ENCODE measurements at places on chromosomes 4 and X. TPM values are rescaled to one million over a fixed set of nuclear protein-coding genes. Genes with fewer than 3 reads are reported as not detected.
A peak's percentile ranks its signal among the peaks of the same experiment; 100 is the strongest.

Gene CYLC1
- not detected for total RNA-seq

Gene ODAPH
- not detected for total RNA-seq

- peak; percentile 70 for DNase-seq
Measured at GRCh38 chr4:1403177-1403583, 3.1 kb downstream of the NKX1-1 start.

DNA sequence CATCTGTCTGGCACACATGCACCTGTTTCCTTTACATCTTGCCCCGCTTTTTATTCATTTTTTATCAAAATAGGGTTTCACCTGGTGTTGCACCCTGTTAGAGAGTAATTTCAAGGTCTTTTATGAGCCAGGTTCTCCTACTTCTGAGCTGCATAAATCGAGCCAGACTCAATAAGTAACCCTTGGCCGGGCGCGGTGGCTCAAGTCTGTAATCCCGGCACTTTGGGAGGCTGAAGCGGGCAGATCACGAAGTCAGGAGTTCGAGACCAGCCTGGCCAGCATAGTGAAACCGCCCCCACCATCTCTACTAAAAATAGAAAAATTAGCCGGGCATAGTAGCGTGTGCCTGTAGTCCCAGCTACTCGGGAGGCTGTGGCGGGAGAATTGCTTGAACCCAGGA lies 1.0 kb upstream of the PPP2R3B start:
- peak; percentile 53 for DNase-seq

Gene MAGEA1
- not detected for total RNA-seq

GRCh38 chrX:44568196-44568595 lies 25.5 kb upstream of the FUNDC1 start:
- DNase-seq = no peak

Gene RPL39
- total RNA-seq = 1,909 TPM

Gene HPGD
- total RNA-seq = 1.2 TPM

Gene EFNB1
- 11.3 TPM for total RNA-seq

- no peak for DNase-seq
Measured at GRCh38 chrX:138026211-138026610, 460.3 kb downstream of the ZIC3 start.

GRCh38 chr4:3404546-3404945 lies 37.2 kb upstream of the HGFAC start:
- no peak for DNase-seq

DNA sequence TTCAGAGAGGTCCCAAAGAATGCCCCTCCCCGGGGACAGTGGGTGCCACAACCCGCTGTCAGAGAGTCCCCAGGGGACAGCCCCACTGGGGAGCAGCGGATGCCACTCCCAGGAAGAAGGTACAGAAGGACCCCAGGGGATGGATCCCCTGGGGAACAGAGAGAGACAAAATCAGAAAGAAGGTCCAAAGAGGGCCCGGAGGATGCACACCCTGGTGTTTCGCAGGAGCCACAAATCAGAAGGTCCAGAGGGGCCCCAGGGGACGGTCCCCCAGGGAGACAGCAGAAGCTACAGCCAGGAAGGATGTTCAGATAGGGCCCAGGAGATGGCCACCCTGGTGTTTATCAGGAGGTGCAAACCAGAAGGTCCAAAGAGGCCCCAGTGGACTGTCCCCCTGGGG lies 1.4 kb downstream of the TEX13D start:
- no peak for DNase-seq

Gene GPR119
- not detected for total RNA-seq

Gene HERC5
- total RNA-seq = 10.4 TPM

- no peak for DNase-seq
Measured at GRCh38 chr4:158914218-158914617, 145.4 kb downstream of the FNIP2 start.

Gene TECRL
- total RNA-seq = not detected

Gene AKAP4
- total RNA-seq = not detected

DNA sequence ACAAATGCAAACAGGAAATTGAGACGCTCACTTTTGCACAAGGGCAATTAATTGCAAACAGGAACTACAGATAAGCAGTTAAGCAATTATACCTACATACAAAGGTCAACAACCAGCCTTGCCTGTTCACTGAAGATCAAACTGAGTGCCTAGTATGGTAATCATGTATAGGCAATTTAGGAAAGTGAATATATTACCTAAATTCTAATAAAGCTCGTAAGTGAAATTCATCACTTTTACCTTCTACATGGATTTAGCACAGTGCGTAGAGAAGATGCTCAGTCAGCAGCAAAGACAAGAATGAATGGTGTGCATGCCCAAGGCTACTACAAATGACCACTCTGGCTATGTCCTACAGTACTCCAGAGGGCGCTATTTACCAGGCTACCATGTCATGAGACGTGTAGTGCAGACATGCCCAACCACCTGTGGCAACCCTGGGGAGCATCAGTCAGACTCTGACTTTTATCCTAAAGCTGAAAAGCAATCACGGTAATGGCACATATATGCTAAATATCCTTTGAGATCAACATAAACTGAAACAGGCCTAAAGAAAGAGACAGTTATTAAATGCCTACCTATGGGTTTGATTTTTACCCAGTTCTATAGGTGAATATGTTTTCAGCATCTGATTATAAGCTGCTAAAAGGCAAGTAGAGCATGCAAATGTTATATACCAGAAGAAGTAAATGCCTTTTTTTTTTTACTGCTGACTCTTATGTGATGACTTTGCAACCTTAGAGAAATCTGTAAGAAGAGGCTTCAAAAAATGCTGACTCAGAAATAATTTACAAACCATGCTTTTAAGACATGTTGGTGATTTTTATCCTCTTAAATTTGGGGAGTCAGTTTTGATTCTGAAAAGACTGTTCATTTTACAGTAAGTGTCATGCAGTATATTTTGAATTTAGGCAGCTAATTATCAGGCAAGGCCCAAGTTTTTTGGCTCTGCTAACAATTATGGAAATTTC lies 178.0 kb downstream of the PPP3CA start:
- DNase-seq = peak; percentile 88

DNA sequence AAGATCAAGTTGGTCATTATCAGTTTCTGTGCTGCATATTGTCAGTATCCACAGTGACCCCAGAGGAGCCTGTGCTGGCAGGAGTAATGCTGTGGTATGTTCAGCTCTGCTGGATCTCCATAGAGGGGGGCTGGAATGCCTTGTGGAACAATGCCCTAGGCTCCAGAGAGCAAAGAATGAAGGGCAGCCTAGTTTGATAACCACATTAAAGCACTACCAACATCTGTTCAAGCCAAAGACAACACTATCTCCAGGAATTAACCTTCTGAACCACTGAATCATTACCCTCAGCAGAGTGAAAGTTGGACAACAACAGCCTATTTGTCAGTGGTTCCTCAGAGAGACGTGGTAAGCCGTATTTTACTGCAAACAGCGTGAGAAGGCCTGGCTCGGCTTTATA lies 192.3 kb upstream of the CXorf66 start:
- DNase-seq = no peak

DNA sequence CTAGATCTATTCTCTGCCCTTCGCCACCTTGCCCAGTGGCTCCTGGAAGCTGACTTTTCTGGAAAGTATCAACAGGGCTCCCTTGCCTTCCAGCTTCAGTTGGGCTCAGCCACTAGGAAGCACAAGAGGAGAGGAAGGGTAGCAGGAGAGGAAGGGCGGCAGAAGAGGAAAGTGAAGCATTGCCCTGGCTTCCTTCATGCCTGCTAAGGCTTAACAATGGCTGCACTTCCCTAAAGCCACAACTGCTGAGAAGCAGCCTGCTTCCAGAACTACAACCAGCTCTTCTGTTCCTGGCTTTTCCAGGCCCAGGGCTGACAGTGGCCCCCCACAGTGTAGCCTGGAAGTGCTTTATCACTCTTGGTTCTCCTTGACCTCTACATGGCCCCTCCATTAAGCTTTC lies 29.1 kb upstream of the PGM2 start:
- DNase-seq = no peak

GRCh38 chr4:98932539-98932938 lies 3.6 kb upstream of the EIF4E start:
- DNase-seq = no peak

DNA sequence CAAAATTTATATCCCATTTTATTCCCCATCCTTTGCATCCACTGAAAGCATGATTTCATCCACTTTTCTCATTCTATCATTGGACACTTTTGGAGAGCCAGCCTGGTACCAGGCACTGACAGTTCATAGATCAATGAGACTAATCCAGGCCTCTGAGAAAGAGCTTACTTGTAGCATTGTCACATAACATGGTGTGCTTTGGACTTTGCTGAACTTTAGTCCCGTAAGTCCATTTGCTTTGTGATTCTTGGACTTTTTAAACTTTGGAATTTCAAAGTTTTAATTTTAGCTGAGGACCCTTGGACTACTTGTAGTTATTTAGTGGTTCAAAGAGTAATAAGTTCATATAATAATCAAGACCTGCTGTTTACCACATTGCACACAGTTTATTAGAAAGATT lies 11.5 kb downstream of the LIAS start:
- no peak for DNase-seq

Gene CTAG1A
- not detected for total RNA-seq

DNA sequence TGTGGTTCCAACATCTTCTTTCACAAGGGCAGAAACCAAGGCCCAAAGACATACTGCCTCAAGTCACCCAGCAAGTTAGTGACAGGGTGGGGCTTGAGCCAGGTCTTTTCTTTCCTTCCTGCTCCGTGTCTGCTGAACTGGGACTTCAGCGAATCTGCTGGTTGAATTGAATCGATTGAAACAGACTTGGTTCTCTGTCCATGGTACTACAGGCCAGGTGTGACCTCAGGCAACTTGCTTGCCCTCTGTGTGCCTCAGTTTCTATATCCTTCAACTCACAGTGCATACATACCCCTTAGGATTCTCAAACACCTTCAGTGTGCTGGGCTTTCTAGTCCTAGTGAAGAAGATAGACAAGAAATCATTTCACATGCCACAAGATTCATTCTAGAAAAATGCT lies 2.0 kb upstream of the ABLIM2 start:
- DNase-seq = no peak

DNA sequence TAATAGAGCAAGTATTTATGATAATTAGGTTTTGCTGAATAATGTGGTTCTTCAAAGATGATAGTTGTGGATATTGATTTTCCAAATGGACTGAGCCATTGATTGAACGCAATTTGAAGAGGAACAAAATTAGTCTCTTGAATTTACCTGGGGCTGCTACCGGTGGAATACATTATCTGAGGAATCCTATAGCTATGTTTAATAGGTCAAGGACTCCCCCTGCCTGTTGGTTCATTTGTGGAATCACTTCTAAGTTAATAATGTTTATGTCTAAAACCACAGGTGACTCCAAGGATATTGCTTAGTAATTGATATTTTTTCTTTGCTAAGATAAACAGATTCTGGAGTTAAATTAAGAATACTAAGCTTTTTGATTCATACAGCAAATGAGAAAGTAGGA lies 576.0 kb upstream of the PABPC4L start:
- DNase-seq = no peak

GRCh38 chr4:173200103-173200884 lies 31.7 kb downstream of the GALNT7 start:
- no peak for DNase-seq

- DNase-seq = peak; percentile 32
Measured at GRCh38 chr4:8910100-8910821, 38.6 kb upstream of the HMX1 start.

Gene CFAP47
- total RNA-seq = 0.26 TPM

DNA sequence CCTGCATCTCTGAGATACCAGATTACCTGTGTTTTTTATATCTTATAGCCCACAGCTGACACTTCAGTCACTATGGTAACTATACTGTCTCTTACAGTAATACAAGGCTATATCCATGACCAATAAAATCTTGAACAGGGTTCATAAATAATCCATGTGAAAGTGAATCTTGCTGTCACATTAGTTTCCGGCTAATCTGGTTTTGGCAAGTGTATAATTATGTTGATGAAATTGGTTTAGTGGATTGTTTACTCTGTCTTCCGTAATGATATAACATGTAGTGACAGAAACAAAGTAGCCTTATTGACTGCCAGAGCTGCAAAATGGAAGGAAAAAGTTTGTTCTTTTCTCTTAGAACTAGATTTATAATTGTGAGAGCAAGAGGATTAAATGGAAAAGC lies 686.6 kb upstream of the PABPC4L start:
- DNase-seq = no peak

GRCh38 chrX:100717363-100717762 lies 14.6 kb downstream of the SYTL4 start:
- no peak for DNase-seq

Gene PDLIM3
- total RNA-seq = 4.3 TPM

GRCh38 chr4:37304612-37305011 lies 60.1 kb downstream of the NWD2 start:
- no peak for DNase-seq

Gene STEEP1
- 19.8 TPM for total RNA-seq

DNA sequence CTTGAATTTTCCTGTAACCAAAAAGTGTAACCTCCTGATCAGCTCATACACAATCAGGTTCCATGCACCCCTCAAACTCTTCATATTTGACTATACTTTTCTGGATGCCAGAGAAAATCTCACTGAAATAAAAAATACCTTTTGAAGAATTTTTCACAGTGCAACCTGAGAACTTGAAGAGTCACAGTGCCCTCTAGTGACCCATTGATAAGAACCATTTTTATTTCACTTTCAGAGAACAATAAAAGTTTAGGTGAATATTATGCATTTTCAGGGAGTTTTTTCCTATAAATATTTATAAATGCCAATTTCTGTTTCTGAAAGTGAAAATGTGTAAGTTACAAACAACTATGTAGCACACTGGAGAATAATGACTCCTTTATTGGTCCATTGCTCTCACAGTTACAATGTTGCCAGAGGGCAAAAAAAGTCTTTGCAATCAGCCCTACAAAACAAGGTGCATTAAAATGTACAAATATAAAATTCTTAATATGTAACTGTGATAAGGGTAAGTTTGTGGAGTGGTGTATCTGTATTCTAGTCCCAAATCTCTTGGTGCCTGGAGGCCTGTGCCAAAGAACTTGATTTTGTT lies 153.6 kb upstream of the INTU start:
- no peak for DNase-seq

DNA sequence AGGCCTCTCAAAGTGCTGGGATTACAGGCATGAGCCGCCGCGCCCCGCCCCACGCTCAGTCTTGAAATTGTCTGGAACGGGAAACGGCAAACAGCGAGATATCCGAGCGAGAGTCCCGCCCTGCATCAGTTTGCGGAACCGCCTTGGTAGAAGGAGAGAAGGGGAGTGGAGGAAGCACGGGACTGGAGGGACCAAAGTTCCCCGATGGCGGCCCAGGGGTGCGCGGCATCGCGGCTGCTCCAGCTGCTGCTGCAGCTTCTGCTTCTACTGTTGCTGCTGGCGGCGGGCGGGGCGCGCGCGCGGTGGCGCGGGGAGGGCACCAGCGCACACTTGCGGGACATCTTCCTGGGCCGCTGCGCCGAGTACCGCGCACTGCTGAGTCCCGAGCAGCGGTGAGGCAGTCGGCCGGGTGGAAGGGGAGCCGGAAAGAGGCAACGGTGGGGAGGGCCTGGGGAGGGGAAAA lies at the start of gene BST1:
TSS of gene BST1 (plus strand) at position 125 of the 463 bp plus-strand sequence. CDS start at position 205, 80 bp downstream.
- DNase-seq = peak; percentile 76

GRCh38 chr4:109977854-109978501 lies 65.3 kb downstream of the EGF start:
- no peak for DNase-seq

Gene CCDC149
- 5.0 TPM for total RNA-seq

DNA sequence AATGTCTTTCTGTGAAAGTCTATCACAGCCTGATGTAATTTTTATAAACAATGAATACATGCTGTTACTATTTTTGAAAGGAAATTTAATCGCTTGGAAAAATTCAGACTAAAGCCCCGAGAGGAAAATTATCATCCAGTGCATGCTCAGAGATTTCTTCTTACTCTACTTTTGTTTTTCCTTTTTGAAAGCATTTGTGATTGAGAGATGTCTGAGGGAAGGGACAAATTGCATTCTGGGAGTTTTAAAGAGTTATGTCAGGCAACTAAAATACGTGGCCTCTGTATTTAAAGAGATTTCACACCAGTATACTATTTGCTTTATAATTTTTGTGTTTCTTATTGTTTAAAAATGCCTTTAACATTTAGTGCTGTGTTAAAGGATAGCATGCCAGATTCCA lies 1.4 kb upstream of the ZFX start:
- no peak for DNase-seq
